ENCODE measurements at places on chromosomes 4 and X.

GRCh38 chrX:107549504-107549903 lies 78.8 kb upstream of the PRPS1 start:
- DNase-seq: no peak

- no peak for DNase-seq
These were observed 25.9 kb downstream of the MXRA5 start for GRCh38 chrX:3320471-3321046.

DNA sequence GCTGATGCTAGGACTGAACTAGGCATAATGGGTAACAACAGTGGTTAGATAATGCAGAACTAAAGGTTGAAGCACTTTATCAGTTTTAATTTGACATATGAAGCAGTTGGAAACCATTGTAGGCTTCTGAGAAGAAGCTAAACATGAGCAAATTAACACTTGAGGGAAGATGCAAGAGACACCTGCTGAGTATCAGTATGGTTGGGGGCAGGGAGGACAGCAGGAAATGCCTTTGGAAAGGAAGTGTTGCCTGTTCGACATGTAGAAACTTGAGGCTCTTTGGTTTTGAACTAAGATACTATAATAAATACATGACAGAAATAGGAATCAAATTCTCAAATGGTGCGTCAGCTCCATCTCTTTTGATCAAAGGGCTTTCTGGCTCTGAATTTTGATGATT lies 115.6 kb downstream of the FHIP1A start:
- DNase-seq: no peak

GRCh38 chrX:155819966-155820491 lies 61.1 kb upstream of the VAMP7 start:
- DNase-seq: peak; percentile 74

DNA sequence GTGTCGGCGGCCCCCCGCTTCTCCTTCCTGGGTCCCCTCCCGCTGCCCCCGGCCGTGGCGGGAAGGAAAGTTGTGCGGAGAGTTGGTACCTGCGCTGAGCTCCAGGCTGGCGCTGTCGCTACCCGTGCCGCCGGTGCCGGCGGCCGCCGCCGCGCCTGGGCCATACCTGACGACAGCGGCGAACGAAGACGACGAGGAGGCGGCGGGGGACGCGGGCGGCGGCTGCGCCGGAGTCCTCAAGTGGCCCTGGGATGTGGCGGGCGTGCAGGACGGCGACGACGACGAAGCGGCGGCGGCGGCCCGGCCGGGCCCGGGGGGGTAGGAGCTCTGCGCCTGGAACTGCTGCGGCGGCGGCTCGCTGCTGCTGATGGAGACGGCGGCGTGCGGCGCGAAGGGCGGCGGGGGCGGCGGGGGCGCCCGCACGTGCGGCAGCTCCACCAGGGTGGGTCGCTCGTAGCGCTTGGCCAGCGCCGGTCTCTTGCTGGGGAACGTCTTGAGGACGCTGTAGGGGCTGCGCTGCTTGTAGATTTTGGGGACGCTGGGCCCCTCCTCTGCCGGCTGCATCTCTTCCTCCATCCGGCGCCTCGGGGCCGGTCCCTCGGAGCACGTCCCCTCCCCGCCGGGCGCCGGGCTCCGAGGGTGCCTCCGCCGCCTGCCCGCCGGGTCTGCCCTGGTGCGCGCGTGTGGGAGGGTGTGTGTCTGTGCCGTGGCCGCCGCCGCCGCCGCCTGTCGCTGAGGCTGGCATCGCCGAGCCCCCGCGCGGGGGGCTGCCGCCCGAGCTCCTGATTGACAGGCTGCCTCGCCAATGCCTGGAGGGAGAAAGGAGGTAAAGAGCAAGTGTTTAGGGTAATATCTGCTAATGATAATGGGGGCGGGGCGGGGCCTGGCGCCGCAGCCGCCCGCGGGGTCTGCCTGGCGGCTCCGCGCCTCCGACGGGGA lies 618 bp downstream of the BEND4 start:
- DNase-seq: no peak

- peak; percentile 71 for DNase-seq
These were observed 82.8 kb downstream of the ARSF start for GRCh38 chrX:3124031-3124430.

DNA sequence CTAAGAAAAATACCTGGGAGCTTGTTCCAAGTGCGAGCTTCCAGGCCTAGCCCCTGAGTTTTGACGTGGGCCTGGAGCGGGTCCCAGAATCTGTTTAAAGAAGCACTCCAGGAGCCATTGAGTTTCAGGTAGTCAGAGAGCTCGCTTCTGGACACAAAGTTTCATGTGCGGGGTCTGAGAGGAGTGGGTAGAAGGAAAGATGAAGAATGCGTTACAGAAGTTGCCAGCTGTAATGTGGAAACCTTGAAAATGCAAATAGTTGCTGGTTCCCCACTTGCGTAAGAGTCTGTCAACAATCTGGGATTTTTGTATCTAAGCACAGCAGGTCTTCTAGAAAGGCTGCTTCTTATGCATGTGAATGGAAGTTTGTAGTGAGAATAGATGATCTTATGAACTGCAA lies 77.5 kb upstream of the CLCN4 start:
- DNase-seq: no peak

- DNase-seq: no peak
These were observed 1.7 kb downstream of the NELFA start for GRCh38 chr4:2006956-2007653.

- peak; percentile 85 for DNase-seq
These were observed 155.8 kb downstream of the SHROOM3 start for GRCh38 chr4:76590798-76591281.

Measured in fibroblast of skin of right quadriceps (primary cell).